ENCODE measurements at places on chromosomes 7 and 10.

DNA sequence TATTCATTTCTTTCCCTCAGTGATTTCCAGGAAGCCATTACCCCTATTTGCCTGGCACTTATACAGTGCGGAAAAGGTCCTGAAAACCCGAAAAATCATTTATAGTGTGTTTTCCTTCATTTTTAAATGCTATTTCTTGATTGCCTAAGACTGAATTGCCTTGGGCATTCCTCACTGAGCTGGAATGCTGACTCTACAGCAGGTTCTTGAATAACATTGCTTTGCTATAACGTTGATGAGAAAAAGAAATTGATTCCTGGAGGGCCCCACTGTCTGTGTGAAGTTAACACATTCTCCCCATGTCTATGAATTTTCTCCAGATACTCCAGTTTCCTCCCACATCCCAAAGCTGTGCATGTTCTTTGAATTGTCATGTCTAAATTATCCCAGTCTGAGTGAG, 308.5 kb downstream of the EXOC4 start:
- no peak for DNase-seq

- no peak for DNase-seq
Observed at GRCh38 chr10:104257235-104257634, 2.5 kb downstream of the GSTO1 start.

- DNase-seq = no peak
Observed at GRCh38 chr10:43857206-43857930, 208.7 kb upstream of the ZNF32 start.

DNA sequence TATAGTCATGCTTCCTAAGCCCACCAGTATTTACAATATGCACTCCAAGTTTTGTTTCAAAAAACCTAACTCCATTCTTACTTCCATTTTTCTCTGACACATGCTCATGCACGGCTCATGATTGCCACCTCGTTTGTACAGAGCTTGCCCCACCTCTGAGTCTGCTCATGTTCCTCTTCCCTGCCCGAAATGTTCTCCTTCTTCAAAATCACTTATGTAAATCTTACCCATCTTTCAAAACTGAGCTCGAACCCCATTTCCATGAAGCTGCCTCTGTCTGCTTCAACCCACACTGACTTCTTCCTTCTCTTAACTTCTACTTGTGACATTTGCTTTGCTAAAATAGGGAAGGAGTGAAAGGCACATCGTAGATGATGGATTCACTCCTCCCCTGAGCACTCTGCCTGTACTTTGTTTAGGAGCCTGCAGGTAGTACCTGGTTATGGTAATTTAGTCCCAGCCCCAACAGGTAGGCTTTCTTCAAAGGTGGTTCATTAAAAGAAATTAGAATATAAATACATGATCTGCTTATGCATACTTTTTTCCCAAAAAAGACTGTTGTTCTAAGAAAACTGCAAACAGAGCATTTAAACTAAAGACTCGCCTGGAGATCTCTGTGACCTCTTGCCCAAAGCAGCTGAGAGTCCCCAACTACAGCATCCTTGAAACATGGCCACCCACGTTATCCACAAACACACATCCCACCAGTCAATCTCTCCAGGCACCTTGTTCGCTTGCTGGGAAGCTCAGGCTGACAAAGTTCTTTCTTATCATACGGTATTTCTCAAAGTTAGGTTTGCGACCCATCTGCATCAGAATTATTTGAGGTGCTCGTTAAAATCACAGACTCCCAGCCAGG, 172.0 kb downstream of the DGKI start:
- DNase-seq = no peak

GRCh38 chr7:15462721-15463389, 99.0 kb downstream of the AGMO start:
- no peak for DNase-seq

DNA sequence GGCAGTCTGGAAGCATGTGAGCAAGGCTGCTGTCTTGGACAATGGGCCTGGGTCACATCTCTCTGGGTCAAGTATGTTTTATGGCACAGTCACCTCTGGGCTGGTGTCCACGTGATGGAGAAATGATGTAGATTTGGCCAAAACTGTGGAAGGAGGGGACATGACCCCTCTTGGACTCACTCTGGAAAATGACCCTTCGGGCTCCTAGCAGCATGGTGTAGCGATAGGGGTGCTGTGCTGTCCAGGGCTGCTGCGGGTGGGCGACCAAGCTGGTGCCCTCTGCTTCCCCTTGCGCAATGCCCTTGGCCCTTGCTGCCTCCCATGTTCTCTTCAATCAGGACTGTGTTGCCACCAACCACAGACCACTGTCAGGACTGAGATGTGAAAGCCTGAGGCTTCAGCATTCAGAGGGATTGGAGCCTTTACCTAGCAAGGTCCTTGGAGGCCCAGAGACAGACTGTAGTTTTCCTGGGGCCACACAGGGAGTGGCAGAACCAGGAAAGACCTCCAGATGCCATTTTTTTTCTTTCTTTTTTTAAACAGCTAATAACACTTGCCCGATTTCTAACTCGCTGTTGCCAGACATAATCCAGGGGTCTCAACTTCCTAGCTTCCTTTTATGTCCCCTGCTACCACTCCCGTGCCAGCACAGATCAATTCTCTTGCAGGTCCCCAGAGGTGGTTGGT, 6.1 kb downstream of the CYP26A1 start:
- DNase-seq = no peak

- DNase-seq = no peak
Observed at GRCh38 chr7:130492523-130493274, 814 bp downstream of the MEST start.

- no peak for DNase-seq
Observed at GRCh38 chr7:156843157-156843556, 49.8 kb downstream of the LMBR1 start.

- DNase-seq = no peak
Observed at GRCh38 chr10:84156768-84157167, 16.8 kb upstream of the GPR15LG start.

DNA sequence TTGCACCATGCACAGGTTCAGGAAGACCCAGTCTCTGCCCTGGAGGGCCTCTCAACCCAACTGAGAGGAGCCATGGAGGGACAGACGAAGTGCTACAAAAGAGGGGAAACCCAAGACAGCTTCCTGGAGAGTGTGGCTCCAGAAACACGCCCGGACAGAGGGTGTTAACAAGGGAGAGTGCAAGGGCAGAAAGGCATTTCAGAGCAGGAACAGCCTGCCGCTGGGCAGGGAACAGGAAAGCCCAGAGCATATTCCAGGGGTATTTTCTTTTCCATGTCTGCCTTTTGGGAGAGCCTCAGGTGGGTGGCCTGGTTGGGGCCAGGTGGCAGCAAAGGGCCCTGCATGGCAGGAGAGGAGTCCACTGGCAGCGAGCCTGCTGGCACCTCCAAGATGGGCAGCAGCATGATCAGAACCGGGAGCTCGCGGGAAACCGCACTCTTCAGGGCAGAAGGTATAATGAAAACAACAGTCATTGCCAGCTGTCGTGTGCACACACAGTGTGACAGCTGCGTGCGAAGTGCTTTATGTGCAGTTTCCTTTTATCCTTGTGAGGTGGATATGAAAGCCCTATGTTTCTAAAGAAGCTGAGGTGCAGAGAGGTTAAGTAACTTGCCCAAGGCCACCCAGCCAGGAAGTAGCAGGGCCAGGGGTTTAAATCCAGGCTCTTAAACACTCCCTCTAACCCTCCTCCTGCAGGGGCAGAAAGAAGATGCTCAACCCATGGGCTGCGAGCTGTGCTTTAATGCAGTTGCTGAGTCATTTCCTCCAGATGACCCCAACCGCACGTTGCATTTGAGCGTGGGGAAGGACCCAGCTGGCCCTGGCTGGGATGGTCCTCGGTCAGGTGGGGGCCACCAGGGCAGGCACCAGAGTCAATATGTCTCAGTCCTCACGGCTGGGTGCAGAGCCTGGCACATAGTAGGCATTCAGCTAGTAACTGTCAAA, 128.6 kb downstream of the OAT start:
- no peak for DNase-seq

DNA sequence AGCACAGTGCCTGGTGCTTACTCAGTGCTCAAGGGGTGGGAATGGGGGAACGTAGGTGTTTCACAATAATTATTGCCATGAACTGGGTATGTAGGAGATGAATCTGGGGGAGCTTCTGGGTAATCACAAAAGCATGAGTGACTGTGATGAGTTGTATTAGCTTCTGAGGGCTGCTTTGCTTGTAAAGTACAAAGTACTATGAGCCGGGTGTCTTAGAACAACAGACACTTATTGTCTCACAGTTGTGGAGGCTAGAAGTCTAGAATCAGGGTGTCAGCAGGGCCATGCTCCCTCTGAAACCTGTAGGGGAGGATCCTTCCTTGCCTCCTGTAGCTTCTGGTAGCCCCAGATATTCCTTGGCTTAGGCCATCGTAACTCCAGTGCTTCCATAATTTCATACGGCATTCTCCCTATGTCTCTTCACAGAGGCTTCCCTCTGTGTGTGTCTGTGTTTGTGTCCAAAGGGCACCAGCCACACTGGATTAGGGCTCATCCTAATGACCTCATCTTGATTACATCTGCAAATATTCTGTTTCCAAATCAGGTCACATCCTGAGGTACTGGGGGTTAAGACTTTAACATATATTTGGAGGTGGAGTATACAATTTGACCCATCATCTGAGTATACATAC, 84.8 kb upstream of the AGBL3 start:
- DNase-seq = no peak

DNA sequence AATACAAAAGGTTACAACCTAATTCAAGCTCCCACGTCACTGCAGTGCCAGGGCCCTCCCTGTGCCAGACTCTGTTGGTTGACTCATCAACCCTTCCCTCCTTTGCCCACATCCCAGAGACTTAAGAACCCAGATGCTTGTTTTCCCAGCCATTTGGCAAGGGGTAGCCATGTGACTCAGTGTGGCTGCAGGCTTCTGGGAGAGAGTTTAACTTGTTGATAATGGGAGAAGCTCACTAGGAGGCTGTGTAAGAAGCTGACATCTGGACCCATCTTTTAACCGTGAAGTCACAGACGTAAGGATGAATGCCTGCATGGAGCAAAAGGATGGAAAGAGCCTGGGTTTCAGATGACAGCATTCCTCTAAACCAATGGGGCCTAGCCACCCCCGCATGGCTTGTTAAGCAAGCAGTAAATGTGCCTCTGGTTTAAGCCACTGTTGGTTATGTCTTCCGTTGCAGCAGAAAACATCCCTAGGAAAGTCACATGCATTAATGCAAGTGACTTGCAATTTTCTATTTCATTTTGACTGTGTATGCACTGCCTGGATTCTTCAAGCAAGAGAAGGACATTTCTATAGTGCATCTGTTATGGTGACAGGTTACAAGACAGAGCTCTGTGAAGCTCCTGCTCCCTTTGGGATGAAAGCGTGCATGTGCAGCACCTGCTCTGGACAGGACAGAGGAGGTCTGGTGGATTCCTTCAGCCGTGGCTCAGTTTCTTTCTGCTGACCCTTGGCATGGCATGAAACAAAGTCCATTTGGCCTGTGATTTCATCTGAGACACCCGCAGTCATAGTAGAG, 57.5 kb upstream of the CREB5 start:
- DNase-seq = no peak

GRCh38 chr7:8435590-8436545, 2.5 kb downstream of the NXPH1 start:
- no peak for DNase-seq

GRCh38 chr7:144665689-144666381, 170.0 kb downstream of the TPK1 start:
- no peak for DNase-seq

DNA sequence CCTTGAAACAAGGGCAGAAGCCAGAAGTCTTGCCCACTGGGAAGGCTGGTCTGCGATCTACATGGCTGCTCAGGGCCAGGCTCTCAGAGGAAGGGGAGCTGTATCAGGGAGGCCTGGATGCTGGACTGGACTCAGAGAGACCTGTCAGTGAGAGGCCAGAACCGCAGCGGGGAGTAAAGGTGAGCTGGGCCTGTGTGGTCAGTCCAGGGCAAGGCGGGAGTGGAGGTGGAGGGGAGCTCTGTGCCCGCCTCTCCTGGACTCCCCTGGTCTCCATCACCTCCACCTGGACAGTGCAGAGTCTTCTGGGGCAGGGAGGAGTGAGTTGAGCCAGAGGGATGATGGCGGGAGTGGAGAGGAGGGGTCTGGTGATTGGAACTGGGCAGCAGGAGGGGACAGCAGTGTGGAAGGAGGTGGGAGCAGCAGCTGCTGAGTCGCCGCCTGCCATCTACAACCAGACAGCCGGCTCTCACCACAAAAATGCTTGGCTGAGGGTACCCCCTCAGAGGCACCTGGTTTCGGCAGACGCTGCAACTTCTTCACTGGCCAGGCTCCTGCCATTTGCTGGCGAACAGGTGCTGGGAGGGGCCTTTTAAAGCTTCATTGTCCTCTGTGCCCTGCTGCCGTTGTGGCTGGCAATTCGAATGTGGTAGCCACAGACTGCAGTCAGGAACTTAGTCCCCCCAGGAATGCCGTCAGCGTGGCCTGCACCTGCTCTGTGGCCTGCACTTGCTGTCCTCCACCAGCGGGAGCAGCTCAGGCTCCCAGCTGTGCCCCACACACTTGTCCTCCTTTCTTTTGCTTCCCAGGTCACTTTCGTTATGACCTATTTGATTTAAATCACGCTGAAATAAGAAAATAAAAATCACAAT, 3.5 kb downstream of the RASSF4 start:
- no peak for DNase-seq

DNA sequence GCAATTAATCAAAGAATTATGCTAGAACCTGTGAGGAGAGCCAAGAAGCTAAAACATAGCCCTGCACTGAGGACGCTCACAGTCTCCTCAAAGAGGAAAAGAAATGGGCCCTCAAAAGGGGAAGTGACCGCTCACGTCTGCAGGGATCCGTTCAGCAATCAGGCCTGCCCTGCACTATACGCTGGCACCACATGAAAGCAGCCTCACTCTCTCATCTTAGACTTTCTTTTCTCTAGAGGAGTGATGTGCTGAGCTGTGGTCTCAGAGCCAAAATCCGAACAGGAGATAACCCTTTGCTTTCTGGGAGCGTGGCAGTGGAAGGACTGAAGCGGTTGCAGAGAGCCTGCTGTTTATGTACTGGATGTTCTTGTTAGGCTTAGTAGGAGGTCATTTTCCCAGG, 6.3 kb upstream of the IL2RA start:
- DNase-seq = no peak

DNA sequence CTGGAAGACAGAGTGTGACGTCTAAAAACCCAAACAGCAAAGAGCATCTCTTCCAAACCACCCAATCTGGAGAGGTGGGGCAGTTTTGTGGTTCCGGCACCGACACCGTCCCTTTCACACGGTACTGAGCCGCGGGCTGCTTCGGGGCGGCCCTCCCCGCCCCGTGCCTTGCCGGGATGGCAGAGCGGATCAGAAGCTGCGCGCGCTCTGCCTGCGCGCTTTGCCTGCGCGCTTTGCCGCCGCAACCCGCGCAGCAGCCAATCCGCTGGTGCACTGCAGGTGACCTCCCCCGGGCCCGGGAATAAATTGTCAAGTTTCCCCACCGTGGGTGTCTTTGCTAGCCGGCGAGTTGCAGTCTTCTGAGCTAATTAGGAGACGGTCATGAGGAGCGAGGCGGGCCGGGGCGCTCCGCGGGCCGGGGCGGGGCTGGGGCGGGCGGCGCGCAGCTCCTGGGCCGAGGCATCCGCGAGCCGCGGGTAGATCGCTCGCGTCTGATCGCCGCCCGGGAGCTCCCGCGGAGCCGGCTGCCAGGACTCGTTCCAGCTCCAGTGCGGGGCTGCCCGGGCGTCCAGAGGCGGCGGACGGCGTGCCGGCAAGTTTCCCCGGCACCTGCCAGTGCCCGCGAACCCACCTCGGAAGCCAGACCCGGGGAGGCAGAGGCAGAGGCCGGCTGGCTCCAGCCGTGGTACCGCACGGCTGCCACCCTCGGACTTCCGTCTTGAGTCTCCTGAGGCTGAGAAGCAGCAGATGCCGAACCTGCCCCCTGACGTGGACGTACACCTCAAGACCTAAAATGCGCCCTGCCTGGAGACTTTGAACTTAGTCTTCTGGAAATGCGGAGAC, 536.0 kb upstream of the GALNT17 start:
- DNase-seq = no peak

- no peak for DNase-seq
Observed at GRCh38 chr7:131057015-131057793, 270.5 kb upstream of the MKLN1 start.
